ENCODE measurements at places on chromosomes 7 and 10. TPM values are rescaled to one million over a fixed set of nuclear protein-coding genes. Genes with fewer than 3 reads are reported as not detected.

Gene PLAU
- total RNA-seq = 1.6 TPM

Gene GPR37
- 0.87 TPM for total RNA-seq

Gene IFIT1B
- not detected for total RNA-seq

Gene NKX1-2
- total RNA-seq = not detected

Gene GTF2IRD1
- total RNA-seq = 4.6 TPM

Gene KCND2
- 0.20 TPM for total RNA-seq

Gene CNNM1
- not detected for total RNA-seq

Gene CTBP2
- total RNA-seq = 60.6 TPM

Gene HTR7
- total RNA-seq = under 0.01 TPM

Gene GIMAP2
- 42.3 TPM for total RNA-seq

Gene ECD
- total RNA-seq = 19.4 TPM

Gene FOXK1
- 17.7 TPM for total RNA-seq

Gene AASS
- total RNA-seq = 15.9 TPM

Gene CPXM2
- total RNA-seq = 0.22 TPM

Gene TMEM184A
- under 0.01 TPM for total RNA-seq

Gene IDI2
- total RNA-seq = not detected

Gene PGAM2
- total RNA-seq = under 0.01 TPM

Gene RINT1
- total RNA-seq = 9.3 TPM

Gene GALNT11
- total RNA-seq = 39.3 TPM

Gene BICC1
- 0.20 TPM for total RNA-seq

Gene CYREN
- total RNA-seq = 10.7 TPM

Gene GPR141
- total RNA-seq = not detected

Gene C10orf53
- total RNA-seq = not detected

Gene CDC14C
- not detected for total RNA-seq

Gene SPDYE17
- total RNA-seq = not detected

Gene SLC39A12
- under 0.01 TPM for total RNA-seq

Gene CHRM2
- not detected for total RNA-seq

Gene GPNMB
- total RNA-seq = under 0.01 TPM

Gene CCT6A
- total RNA-seq = 159 TPM

Gene MYL10
- total RNA-seq = not detected

Gene ZNF853
- 4.8 TPM for total RNA-seq

Gene FAM237B
- total RNA-seq = not detected

Gene ARMC3
- not detected for total RNA-seq

Gene IKZF5
- total RNA-seq = 1.7 TPM

Gene EN2
- not detected for total RNA-seq

Gene DUSP5
- total RNA-seq = 18.7 TPM

Gene GSTO1
- 286 TPM for total RNA-seq

Data from lung microvascular endothelial cell (primary cell).